ENCODE measurements at places on chromosomes 1 and 21.

GRCh38 chr1:205374210-205375078 is 17.7 kb upstream of the KLHDC8A start:
- DNase-seq, result no peak

DNA sequence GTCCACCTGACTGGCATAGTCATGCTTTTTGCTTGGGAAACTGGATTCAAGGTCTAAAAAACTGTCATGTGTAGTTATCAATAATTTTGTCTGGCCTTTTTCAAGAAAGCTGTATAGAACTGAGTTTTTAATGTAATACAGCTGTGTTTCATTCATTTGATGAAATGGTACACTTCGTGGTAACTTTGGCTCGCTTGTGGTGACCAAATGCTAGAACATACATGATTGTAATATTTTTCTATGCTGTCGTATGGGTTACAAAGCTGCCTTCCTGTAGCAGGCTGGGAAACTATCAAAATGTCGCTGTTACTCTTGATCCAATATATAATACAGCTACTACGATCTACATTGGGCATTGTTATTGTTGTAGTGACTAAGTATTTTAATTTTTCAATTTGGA is 2.1 kb downstream of the LRRC42 start:
- no peak for DNase-seq

- DNase-seq, result no peak
Measured at GRCh38 chr1:70405780-70406416, 5.2 kb upstream of the CTH start.

DNA sequence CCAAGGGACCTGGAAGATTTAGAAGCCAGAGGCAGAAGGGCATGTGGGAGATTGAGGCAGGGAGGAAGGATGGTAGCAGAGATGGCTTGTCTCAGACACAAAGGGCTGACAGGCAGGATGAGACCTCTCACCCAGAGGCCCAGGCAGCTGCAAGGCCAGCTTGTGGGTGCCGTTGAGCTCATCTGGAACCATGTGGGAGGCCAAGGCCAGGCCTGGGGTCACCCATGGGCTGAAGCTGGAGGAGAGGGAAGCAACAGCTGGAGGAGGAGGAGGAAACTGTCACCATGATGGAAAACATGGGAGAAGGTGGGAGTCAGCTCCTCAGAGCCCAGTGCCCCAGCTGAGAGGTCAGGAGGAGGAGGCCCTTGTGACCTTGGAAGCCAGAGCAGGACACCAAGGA is 6.4 kb downstream of the CRABP2 start:
- DNase-seq, result no peak

DNA sequence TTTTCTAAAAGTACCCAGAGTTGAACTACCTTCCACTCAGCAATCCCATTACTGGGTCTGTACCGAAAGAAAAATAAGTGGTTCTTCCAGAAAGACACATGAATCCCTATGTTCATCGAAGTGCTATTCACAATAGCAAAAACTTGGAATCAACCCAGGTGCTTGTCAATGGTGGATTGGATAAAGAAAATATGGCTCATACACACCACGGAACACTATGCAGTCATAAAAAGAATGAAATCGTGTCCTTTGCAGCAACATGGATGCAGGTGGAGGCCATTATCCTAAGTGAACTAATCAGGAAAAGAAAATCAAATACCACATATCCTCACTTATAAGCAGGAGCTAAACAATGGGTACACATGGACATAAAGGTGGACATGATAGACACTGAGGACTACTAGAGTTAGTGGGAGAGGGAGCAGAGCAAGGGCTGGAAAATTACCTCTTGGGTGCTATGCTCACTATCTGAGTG is 32.9 kb upstream of the JUN start:
- DNase-seq, result no peak
